ENCODE measurements at places on chromosomes 13 and 19. TPM values are rescaled to one million over a fixed set of nuclear protein-coding genes. Genes with fewer than 3 reads are reported as not detected.
A peak's percentile ranks its signal among the peaks of the same experiment; 100 is the strongest.

The ZNF582 gene
- 2.0 TPM for total RNA-seq

DNA sequence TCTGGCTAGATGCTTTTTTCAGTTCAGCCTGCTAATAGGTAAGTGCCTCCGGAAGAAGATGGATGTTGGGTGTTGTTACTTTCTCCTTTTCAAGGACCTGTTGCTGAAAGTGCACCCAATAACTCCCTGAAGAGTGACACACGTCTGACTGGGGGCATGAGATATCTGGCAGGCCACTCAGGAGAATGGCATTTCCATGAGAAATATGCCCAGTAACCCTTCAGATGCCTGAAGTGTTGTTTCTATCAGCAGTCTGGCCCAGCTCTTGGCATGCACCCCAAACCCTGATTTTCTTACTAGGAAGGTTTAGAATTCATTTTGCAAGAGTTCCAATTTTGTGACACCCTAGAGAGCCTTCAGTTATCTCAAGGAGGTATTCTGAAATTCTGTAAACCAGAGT is 71.5 kb downstream of the ARHGAP35 start:
- no peak overlapping the region for H3K4me3 ChIP-seq
- H3K27ac ChIP-seq, result no peak overlapping the region
- peaks cover 52% of the 10 kb centered on the region for H3K4me1 ChIP-seq
- no peaks in the 10 kb centered on the region for H3K27me3 ChIP-seq

The ZC3H13 gene
- total RNA-seq, result 41.8 TPM

DNA sequence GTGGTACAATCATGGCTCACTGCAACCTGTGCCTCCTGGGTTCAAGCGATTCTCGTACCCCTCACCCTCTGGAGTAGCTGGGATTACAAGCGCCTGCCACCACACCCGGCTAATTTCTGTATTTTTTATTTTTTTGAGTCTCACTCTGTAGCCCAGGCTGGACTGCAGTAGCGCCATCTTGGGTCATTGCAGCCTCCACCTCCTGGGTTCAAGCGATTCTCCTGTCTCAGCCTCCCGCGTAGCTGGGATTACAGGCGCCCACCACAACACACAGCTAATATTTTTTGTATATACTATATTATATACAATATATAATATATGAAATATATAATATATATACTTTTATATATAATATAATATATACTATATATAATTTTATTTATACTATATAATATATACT is 52.5 kb downstream of the COLGALT1 start:
- peaks cover 7% of the 10 kb centered on the region for H3K4me1 ChIP-seq
- H3K27ac ChIP-seq, result no peak overlapping the region
- no peak for DNase-seq
- H3K4me3 ChIP-seq, result no peak overlapping the region
- no peaks in the 10 kb centered on the region for H3K36me3 ChIP-seq

DNA sequence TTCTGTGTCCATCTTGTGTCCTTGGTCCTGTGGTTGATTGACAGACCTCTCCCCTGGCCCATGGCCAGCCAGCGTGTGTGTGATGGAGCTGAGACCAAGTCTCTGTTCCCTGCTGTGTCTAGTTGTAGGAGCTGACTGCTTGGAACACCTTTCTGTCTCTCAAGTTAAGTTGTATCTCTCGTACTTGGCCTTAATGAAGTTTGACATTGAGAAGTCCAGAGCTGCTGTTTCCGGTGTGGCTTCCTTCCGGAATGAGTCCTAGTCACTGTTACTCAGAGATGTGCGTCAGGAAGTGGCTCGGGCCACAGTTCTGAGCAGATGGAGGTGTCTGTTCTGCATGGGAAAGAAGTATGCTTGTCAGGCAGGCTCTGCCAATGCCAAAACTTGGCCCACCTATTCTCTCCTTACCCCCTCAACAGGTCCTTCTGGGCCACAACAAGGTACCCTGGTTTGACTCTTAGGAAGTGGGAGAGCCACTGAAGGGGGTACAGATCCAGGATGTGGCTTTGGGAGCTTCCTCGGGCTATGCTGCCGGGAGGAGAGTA is 54.3 kb downstream of the GATAD2A start:
- peak overlapping the region; percentile 100 for H3K27ac ChIP-seq
- H3K4me3 ChIP-seq, result peak overlapping the region; percentile 89
- H3K27me3 ChIP-seq, result no peaks in the 10 kb centered on the region
- peaks cover 85% of the 10 kb centered on the region for H3K4me1 ChIP-seq

- no peaks in the 10 kb centered on the region for H3K27me3 ChIP-seq
- no peak overlapping the region for H3K4me3 ChIP-seq
- no peak for DNase-seq
- peaks cover 43% of the 10 kb centered on the region for H3K4me1 ChIP-seq
These were observed 472.9 kb downstream of the FOXO1 start for GRCh38 chr13:40193286-40194223.

- no peak for DNase-seq
- H3K36me3 ChIP-seq, result no peaks in the 10 kb centered on the region
- no peaks in the 10 kb centered on the region for H3K4me1 ChIP-seq
- H3K4me3 ChIP-seq, result no peak overlapping the region
- no peak overlapping the region for H3K27ac ChIP-seq
- H3K27me3 ChIP-seq, result no peaks in the 10 kb centered on the region
These were observed 580.6 kb downstream of the LMO7 start for GRCh38 chr13:76216729-76217128.

GRCh38 chr13:78323040-78323439 is 280.3 kb downstream of the POU4F1 start:
- no peak for DNase-seq
- H3K4me1 ChIP-seq, result no peaks in the 10 kb centered on the region
- no peak overlapping the region for H3K4me3 ChIP-seq
- H3K36me3 ChIP-seq, result no peaks in the 10 kb centered on the region
- no peak overlapping the region for H3K27ac ChIP-seq

The SERPINE3 gene
- not detected for total RNA-seq

The CGB8 gene
- not detected for total RNA-seq

- H3K4me3 ChIP-seq, result peak within 1 kb of the TSS; percentile 87
- DNase-seq, result peak; percentile 72
- H3K27ac ChIP-seq, result peak within 1 kb of the TSS; percentile 90
- peaks cover 35% of the 10 kb centered on the region for H3K36me3 ChIP-seq
These were observed at the start of gene BCL3 for GRCh38 chr19:44748426-44749254. Gene BCL3, plus strand, starts transcription at chr19:44748708. Its CDS starts 83 bp downstream, at chr19:44748791.
